ENCODE measurements at places on chromosomes 6 and 20.

DNA sequence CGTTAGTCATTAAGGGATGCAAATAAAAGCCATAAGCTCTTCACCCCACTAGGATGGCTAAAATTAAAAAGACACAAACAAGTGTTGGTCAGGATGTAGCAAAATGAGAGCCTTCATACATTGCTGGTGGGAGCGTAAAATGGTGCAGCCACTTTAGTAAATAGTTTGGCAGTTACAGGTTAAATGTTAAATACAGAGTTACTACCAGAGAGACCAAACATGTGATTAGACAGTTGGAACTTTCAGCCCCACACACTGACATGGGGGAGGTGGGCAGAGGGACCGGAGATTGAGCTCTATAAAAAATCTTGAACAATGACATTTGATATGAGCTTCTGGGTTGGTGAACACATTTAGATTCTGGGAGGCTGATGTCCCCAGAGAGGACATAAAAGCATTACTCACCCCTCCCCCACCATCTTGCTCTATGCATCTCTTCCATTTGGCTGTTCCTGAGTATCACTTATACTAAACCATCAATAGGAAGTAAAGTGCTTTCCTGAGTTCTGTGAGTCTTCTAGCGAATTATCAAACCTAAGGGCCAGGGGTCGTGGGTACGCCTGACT lies 20.4 kb upstream of the ZNF318 start:
- no peak for DNase-seq

- no peak for DNase-seq
These were observed 10.1 kb downstream of the NUS1 start for GRCh38 chr6:117685359-117685758.

GRCh38 chr6:139016337-139017213 lies 12.0 kb upstream of the ABRACL start:
- DNase-seq = no peak

GRCh38 chr20:43365691-43366090 lies 92.0 kb upstream of the SRSF6 start:
- DNase-seq = no peak

DNA sequence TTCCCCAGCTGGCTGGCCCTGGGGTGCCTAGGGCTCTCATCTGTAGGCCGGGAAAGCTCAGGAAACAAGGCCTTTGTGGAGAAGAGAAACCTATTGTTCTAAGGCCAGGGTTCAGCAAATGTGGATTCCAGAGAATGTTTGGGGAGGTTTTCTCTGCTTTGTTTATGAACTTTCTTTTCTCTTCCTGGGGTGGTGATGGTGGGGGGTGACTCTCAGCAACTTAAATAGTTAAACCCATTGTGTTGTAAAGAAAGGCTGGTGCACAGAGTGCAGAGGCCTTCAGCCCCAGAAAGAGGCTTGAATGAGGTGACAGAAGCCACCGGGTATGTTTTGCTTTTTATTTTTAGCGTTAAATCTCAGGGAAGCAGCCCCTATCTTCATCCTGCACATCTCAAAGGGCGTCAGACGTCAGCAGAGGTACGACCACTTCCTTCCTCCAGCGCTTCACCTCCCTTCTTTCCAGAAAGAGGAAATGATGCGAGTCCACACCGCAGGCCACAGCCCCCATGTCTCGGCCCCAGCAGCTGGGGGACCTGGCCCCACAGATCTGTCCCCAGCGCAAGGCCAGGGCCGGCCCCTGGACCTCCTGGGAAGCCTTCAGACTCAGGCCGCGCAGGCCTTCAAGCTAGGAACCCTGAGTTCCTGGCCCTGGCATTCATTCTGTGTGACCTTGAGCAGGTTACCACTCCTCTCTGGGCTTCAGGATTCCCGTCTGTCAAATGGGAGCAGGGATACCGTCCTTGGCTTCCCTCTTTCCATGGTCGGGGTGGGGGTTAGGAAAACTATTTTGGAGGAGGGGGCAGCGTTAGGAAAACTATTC lies 605 bp upstream of the PPP1R16B start:
- peak; percentile 59 for DNase-seq

- DNase-seq = no peak
These were observed 143.7 kb downstream of the ZDHHC14 start for GRCh38 chr6:157524735-157525134.

DNA sequence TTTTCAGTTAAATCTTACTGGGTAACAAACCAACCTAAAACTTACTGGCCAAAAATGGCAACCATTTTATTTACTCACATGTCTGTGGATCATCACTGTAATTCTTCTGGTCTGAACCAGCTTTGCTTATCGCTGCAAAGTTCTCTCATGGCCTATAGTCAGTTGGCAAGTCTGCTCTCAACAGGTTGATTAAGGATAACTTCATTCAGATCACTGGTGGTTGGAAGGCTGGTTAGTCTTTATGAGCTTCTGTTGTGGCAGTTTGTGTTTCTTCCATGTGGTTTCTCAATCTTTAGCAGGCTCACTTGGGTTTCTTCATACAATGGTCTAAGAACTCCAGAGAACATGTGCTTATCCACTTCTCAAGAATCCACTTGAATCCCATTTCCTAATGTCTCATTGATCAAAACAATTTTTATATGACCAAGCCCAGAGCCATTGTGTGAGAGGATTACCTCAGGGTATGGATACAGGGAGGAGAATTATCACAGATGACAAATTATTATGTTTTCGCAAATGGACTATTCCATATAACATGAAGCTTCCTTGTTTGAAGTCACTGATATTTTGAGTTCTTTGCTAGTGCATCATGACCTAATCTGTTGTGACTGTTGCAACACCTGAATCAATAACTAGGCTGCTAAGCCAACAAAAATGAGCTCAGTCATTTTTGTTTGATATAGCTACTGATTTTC lies 155.4 kb upstream of the BMP2 start:
- DNase-seq = no peak

- peak; percentile 41 for DNase-seq
These were observed 4.6 kb downstream of the MEA1 start for GRCh38 chr6:43009124-43009523.

DNA sequence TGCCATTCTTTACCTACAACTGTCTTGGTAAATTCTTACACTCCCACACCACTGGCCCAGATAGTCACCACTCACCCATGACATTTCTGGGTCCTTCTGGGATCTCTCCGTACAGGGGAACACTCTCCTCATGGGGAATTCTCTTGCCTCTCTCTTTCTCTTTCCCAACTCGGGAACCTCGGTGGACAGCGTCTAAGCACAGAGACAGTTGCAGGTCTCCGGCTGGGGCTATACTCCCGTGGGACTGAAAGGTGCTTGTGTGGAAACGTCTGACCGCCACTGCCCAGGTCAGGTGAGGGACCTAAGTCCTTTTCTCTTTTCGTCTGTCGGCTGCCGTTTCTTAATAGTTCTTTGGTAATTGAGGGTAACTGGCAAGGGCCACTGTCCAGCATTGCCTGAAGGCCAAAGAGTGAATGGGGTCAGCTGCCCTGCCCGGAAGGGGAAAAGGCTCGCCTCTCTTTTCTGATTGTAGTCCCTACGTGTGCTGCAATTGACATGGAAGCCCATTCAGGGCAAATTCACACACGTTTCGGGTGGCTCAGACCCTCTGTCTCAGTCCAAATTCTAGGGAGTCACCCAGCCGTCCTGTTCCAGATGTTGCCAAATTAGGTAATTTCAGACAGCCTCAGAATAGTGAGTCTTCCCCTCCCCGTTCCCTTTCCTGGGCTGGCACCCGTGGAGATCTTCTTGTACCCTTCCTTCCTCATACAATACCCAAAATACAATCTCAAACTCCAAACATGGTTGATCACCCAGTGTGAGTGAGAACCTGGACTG lies 31.2 kb upstream of the RIPK1 start:
- DNase-seq = no peak

GRCh38 chr20:4953881-4954280 lies 47.4 kb downstream of the SLC23A2 start:
- DNase-seq = no peak

DNA sequence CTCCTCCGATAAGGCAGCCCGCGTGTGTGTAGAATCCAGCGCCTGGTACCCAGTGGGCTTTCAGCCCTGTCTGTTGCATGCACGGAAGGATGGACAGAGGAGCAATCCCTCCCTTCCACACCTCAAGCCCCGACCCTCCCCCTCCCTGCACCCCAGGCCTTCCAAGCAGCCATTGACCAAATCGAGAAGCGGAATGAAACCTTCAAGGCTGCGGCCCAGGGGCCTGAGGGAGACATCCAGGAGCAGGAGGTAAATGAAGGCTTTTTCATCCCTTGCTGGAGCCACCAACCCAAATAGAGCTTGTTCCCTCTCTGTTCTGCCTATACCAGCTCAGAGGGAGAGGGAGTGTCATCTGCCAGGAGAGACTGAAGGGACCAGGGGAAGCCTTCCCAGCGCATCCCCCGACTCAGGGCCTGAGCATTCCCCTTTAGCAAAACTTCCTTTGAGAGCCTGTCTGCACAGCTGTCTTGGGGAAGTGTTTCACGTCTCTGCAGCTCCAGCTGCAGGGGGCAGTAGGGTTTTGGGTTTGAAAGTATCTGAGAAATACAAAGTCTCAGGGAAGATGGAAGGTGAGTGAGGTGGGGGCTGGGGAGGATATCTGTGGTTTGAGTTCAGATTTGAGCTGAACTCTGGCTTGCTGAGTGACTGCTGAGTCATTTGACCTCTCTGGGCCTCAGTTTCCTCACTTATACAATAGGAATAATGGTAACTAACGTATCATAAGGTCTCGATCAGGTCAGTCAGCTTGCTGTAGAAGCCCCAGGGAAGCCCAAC lies 16.1 kb downstream of the FGD2 start:
- peak; percentile 69 for DNase-seq

DNA sequence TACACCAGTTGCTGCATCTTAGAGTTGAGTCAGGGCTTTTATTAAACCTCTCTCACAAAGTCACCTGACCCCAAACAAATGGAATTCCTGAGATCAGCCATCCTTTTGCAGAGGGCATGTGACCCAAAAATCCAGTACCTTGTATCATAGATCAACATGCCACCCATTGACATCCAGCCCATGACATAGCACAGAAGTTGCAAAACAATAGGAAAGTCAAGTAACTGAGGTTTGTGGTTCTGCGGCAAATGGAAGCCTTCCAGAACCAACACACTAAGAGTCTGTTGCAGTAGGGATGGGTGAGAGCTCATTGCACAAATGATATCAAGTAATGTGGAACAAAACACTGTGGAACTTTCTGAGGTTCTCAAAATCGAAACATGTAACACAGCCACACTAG lies 111.2 kb downstream of the PDE7B start:
- no peak for DNase-seq

- DNase-seq = no peak
These were observed 527.7 kb downstream of the ADGRB3 start for GRCh38 chr6:69162811-69163210.

DNA sequence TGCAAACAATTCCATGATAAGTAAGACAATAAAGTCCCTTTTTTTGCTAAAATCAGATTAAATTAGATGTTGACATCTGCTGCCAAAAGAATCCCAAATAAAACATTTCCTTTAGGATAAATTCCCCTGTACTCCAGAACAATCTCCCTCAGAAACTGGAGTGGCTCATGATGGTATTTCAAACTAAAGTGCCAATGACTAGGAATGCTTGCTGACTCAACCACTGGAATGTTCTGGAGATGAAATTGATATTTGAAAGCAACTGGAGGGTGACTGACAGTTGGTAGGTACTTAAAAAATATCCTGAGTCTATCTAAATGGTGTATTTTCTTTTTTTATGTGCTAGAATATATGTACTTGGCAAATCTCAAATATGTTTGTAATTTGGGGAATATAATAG lies 350.1 kb upstream of the TSHZ2 start:
- DNase-seq = no peak

GRCh38 chr6:113481910-113482309 lies 375.2 kb upstream of the MARCKS start:
- no peak for DNase-seq

- no peak for DNase-seq
These were observed 92.6 kb upstream of the CLVS2 start for GRCh38 chr6:122903266-122903915.

GRCh38 chr6:53647462-53648094 lies 18.0 kb downstream of the KLHL31 start:
- DNase-seq = peak; percentile 32

GRCh38 chr20:40687384-40688128 lies 1.5 kb downstream of the MAFB start:
- DNase-seq = no peak

DNA sequence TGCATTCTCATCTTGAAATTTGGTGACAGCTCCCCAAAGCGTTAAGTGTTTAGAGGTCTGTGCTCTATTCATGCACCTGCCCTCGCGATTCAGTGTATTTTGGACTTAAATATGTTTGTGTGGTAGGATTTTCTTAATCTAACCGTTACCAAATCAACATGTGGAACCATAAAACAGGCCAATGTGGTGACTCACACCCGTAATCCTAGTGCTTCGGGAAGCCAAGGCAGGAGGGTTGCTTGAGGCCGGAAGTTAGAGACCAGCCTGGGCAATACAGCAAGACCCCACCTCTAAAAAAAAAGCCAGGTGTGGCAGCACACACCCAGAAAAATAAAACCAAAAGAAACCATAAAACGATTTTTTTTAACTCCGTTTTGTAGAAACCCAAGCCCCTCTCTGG lies 31.5 kb downstream of the PYGB start:
- DNase-seq = no peak

GRCh38 chr6:54465649-54466300 lies 157.5 kb downstream of the TINAG start:
- DNase-seq = no peak

GRCh38 chr6:35747877-35748276 lies 11.0 kb downstream of the ARMC12 start:
- no peak for DNase-seq

DNA sequence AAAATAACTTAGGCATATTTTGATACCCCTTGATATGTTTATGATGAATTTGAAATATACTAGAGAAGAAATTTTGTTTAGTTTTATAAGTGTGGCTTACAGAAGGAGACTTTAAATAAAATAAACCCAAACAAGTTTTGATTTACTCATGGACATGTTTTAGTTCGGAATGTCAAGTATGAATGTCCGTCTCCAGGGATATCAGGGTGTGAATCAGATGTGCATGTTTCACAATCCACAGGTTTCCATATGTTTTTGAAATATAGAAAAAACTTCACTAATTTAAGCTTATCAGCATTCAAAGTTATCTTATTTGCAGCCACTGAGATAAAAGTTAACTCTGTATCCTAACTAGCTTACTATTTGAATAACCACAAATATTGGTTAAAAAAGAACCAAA lies 51.5 kb downstream of the PLCB1 start:
- DNase-seq = no peak

DNA sequence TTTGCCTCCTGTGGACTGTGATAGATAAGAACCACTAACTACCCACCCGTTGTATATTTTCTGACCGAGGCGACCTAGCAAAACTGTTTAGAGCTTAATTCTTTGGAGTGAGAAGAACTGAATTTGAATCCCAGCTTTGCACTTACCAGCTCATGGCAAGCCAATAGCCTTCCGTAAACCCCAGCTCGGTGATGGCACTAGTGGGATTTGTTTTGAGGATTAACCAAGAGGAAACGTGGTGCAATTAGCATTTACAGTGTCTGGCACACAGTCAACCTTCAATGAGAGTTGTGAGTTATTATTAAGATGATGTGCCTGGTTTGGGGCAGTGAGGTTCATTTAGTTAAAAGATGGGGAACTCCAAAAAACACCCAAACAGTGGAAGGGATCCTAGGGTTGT lies 12.3 kb upstream of the DSP start:
- DNase-seq = no peak

GRCh38 chr6:130815200-130816071 lies 11.8 kb upstream of the SMLR1 start:
- no peak for DNase-seq

- DNase-seq = no peak
These were observed 100.5 kb downstream of the LMBRD1 start for GRCh38 chr6:69696273-69696672.

Data from stimulated activated CD4-positive, alpha-beta T cell treated with anti-CD3 and anti-CD28 coated beads, Interleukin-2, amount 100 ng/mL, for 24 hours (primary cell).